ENCODE measurements at places on chromosomes 1 and 21.

GRCh38 chr1:155062151-155062686, 1.3 kb upstream of the EFNA4 start:
- no peak for DNase-seq

GRCh38 chr1:85611425-85611824, 30.9 kb downstream of the CCN1 start:
- no peak for DNase-seq

DNA sequence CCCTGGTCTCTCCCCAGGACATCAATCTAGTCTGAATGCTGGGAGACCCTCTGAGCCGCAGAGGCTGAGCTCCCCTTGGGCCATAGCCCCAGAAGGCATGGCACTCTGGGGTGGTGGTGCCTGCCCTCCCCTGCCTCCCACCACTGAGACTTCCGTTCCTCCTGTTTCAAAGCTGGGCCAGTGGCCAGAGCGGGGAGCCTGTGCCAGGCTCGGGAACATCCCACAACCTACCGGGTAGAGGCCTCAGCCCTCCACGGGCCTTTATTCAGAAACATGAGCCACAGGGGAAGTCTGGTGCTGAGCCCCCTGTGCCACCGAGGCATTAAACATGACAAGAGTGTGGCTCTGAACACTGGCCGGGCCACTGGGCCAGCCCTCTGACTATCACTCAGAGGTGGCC, 8.1 kb downstream of the CCDC24 start:
- no peak for DNase-seq

DNA sequence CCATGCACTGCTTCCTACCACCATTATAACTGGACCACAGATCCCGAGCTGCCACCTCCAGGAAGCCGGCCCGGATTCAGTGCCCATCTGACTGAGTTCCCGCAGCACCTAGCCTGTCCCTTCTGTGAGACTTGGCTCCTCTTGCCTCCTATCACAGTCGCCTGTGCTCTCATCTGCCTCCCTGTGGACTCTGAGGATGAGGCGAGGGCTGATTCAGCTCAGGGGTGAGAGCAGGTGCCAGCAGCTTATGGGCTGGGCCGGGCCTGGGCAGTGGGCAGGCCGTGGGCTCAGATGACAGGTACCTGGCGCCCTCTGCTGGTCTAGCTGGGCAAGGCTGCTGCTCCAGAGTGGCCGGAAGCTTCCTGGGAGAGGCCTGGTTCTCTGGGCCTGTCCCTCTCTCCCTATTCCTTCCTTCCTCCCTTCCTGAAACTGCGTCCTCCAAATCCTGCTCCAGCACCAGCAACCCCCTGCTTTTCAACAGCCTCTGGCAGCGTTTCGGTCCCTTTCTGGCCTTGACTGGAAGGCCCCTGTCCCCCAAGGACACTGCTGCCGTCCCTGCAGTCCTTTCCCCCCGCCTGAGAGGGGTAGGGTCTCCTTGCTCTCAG, 17.3 kb upstream of the PCSK9 start:
- peak; percentile 80 for DNase-seq

DNA sequence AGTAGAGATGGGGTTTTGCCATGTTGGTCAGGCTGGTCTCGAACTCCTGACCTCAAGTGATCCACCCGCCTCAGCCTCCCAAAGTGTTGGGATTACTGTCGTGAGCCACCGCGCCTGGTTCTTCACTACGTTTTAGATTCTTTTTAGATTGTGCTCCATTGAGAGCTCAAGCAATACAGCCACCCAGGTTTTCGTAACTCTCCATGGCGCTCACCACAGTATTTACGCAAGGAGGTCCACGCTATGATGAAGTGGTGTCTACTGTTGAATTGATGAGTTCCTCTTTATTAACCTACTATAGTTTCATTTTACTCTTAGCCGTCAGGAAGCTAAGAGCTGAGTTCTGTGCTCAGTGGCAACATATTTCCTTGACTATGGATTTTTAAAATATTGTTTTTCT, 1.8 kb upstream of the KIF1B start:
- no peak for DNase-seq

GRCh38 chr1:65568285-65568684, 147.8 kb downstream of the LEPR start:
- DNase-seq = no peak

All from GM12891 (cell line).